ENCODE measurements at places on chromosomes 6 and 20.

GRCh38 chr6:21594416-21595281 lies 1.1 kb downstream of the SOX4 start:
- DNase-seq = no peak

DNA sequence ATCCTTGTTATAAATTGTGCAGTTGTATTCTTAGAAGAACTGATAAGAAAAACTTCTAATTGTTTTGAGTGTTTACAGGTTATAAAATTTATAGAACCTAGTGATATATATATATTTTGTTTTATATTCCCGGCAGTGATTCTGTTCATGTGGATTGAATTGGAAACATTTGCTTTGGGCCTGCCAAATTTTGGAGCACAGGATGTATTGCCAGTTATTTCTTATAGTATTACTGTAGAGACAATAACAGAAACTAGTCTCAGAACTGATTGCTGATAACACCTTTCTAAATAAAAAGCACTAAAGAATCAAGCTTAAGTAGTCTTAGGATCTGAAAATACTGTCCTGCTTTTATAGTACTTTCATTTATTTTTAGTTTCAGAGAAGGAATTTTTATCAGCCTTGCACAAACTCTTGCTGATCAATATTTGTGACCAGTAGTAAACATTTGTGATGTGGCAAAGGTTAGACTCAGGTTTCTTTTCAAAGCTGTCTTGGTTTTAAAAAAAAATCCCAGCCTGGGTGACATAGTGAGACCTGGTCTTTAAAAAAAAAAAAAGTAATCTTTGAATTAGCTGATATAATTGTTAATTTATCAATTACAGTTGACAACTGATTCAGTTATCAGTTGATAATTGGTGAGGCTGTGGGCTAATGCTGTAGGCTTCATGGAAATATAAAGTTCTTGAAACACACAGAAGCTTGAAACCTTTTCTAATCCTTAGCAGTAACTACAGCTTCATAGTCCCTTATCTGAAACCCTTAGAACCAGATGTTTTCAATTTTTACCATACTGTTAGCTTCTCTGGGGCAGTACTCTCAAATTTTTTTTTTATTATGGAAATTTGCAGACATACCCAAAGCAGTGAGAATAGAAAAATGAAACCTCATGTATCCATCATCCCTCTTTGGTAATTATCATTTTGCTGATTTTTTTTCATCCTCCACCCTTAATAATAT lies 42.4 kb downstream of the RNGTT start:
- no peak for DNase-seq

GRCh38 chr6:11324453-11325015 lies 92.1 kb upstream of the NEDD9 start:
- no peak for DNase-seq

- no peak for DNase-seq
Measured at GRCh38 chr6:5729813-5730517, 276.8 kb downstream of the NRN1 start.

DNA sequence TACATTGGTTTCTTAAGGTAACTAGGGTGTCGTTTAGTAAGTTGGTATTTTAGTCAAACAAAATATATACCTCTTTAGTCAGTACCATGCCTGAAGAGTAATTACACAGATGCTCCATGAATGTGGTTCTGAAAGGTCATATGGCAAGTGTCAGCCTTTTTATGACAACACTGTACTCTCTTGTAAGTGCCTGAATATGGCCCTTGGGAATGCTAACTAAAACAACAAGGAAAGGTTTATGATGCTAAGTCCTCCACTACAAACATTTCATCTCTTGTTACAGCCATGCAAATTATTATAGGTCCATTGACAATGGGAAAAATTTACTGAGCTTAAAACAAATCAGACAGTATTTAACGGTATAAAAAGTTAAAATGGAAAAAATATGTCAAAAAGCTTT lies 39.0 kb upstream of the SUPT3H start:
- no peak for DNase-seq

GRCh38 chr6:57303931-57304681 lies 13.3 kb upstream of the PRIM2 start:
- peak; percentile 51 for DNase-seq

DNA sequence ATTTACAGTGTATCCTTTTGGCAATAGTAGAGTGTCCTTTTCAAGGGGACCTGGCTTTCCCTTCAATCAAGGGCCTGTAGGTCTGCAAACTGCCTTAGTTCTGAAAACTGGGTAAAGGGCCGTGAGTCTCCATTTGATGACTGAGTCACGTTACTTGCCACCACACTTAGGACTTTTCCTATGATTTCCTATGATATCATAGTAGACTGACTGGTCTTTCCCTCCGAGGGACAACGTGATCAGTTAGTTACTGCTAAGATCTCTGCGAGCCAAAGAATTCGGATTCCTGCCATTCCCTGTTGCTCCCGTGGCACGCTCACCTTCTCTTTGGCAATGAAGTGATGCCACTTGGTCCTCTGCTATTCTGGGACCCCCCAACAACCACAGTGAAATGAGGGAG lies 8.4 kb downstream of the ZNF831 start:
- DNase-seq = no peak

DNA sequence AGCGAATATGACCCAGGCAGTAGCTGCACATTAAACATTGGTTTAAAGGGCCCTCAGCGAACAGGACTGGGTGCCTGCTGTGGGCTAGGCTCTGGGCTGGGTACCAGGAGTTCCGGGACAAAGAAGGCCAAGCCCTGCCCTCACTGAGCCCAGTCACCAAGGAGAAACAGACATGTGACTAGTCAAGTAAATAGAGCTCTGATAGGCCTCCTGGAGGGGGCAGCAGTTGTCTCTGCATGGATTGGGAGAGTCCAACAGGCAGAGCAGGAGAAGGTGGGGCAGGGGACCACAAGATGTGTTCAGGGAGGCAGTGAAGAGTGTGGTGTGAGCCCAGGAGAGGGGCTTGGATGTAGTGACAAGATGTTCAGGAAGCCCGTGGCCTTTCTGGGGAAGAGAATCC lies 3.1 kb downstream of the HM13 start:
- peak; percentile 64 for DNase-seq

GRCh38 chr20:15242773-15243172 lies 905.4 kb upstream of the FLRT3 start:
- no peak for DNase-seq

DNA sequence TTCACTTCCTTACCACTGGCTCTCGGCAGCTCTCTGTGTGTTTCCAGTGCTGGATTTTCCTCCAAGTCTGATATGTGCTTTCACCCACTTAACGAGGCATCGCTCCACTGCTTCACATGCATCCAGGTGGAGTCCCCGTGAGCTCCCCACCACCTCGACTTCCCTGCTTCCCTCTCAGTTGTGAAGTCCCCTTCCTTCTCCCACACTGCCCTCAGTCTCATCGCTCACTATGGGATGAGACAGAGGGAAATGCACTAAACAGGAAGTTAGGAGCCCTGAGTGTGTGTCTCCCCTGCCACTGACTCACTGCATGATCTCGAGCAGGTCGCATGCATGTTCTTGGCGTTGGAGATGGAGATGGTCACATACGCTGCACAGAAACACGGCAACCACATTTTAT lies 84.0 kb downstream of the MTHFD1L start:
- no peak for DNase-seq

GRCh38 chr6:148324297-148324985 lies 18.2 kb upstream of the SASH1 start:
- DNase-seq = no peak

DNA sequence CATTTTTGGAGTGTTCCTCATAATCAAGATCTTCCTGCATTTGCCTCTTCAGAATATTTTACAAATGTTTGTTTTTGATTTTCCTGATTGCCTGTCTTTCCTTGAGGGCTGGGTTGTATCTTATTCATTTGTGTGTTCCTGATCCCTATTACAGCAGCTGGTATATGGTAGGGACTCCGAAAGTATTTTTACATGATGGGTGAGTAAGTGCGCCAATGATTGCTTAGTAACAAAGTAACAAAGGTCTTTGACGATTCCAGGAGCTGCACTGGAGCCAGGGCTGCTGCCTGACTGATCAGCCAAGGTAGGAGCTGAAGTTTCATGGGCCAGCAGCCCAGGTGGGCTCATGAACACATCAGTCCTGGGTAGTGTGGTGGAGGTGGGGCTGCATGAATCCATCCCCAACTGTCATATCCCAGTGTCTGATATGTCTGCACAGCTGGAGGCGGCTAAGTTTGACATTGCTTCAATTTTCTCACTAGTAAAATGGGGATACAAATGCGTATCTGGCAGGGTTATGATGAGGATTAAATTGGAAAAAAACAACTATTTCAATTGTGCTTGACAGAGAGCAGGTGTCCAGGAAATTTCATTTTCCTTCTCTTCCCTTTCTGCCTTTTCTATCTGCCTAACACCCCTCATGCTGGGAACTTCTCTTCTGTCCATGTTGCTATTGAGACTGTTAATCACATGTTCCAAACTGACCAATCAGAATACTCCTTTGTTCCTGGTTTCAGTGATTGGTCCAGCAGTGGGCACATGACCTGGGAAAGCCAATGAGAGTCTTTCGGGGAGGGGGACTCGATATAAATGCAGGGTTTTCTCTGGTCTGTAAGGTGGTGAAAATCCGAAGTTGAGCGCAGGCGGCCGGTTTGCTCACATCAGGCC lies 90.7 kb downstream of the CDH26 start:
- no peak for DNase-seq

DNA sequence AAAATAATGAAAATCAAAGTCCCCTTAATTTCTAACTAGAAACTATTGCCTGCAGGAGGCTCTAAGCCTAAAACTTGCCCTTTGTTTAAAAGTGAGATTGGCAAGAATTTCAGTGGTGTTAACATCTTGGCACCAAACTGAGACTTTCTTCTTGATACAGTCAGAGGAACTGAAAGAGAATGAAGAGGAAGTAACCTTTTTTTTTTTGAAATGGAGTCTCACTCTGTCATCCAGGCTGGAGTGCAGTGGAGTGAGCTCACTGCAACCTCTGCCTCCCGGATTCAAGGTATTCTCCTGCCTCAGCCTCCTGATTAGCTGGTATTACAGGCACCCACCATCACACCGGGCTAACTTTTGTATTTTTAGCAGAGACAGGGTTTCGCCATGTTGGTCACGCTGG lies 3.6 kb downstream of the DOP1A start:
- DNase-seq = no peak

- DNase-seq = no peak
Measured at GRCh38 chr6:20539387-20539786, 5.1 kb downstream of the CDKAL1 start.

- DNase-seq = no peak
Measured at GRCh38 chr20:52473186-52473585, 281.6 kb upstream of the ZFP64 start.

GRCh38 chr20:17456279-17456678 lies 74.9 kb downstream of the BFSP1 start:
- no peak for DNase-seq

- DNase-seq = peak; percentile 47
Measured at GRCh38 chr6:154613137-154613676, 102.7 kb upstream of the CNKSR3 start.

DNA sequence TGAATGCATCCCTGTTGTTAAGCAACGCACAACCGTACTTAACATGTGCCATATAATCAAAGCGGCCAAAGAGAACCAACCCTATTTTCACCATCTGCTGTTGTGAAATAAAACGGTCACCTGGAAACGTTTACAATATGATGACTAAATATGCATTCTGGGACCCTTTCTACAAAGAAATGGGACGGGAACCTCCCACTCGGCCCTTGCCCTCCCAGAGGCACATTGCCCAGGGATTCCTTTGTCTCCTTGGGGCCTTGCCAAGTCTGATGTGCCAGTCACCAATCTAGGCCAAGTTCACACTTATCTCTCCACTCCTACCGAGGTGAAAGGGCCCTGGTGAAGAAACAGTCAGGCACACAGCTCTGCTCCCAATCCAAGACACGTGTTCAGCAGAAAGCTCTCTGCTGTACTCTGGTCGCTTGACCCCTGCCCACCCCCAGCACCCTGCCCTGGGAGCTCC lies 427.4 kb upstream of the JARID2 start:
- DNase-seq = no peak

DNA sequence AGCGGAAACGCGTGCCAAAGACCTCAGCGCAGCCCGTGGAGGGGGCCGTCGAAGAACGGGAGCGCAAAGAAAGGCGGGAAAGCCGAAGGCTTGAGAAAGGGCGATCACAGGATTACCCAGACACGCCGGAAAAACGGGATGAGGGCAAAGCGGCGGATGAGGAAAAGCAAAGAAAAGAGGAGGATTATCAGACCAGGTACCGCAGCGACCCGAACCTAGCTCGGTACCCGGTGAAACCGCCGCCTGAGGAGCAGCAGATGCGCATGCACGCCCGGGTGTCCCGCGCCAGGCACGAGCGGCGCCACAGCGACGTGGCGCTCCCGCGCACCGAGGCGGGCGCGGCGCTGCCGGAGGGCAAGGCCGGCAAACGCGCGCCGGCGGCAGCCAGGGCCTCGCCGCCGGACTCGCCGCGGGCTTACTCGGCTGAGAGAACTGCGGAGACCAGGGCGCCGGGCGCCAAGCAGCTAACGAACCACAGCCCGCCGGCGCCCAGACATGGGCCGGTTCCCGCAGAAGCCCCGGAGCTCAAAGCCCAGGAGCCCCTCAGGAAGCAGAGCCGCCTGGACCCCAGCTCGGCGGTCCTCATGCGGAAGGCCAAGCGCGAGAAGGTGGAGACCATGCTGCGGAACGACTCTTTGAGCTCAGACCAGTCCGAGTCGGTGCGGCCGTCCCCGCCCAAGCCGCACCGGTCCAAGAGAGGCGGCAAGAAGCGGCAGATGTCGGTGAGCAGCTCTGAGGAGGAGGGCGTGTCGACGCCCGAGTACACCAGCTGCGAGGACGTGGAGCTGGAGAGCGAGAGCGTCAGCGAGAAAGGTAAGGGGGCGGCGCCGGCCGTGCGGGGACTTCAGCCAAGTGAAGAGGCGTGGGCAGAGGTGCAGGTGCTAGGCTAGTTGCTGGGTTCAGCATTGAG lies 296.2 kb downstream of the RIMS1 start:
- DNase-seq = peak; percentile 5

- DNase-seq = no peak
Measured at GRCh38 chr20:1626528-1627199, 6.9 kb upstream of the SIRPB1 start.

GRCh38 chr6:64238071-64238470 lies 602.5 kb downstream of the PHF3 start:
- no peak for DNase-seq

GRCh38 chr6:17957498-17957897 lies 29.9 kb downstream of the KIF13A start:
- no peak for DNase-seq

- DNase-seq = no peak
Measured at GRCh38 chr20:33693741-33694638, 7.8 kb upstream of the E2F1 start.

- DNase-seq = no peak
Measured at GRCh38 chr6:13638626-13639025, 23.5 kb downstream of the NOL7 start.

GRCh38 chr6:118468682-118469465 lies 79.2 kb upstream of the PLN start:
- no peak for DNase-seq

DNA sequence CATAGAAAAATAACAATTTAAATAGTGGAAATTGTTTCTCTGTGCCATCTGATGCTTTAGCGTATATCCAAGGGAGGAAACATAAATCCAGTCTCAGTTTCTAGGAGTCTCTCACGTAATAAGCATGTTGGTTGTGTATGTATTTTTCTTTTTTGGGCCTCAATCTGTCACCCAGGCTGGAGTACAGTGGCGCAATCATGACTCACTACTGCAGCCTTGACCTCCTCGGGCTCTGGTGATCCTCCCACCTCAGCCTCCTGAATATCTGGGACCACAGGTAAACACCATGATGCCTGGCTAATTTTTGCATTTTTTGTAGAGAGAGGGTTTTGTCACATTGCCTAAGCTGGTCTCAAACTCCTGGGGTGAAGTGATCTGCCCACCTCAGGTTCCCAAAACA lies 78.6 kb upstream of the PLN start:
- no peak for DNase-seq
